Coronary artery (tissue), 2 donors: ENCODE measurements at places on chromosomes 4 and X.

DNA sequence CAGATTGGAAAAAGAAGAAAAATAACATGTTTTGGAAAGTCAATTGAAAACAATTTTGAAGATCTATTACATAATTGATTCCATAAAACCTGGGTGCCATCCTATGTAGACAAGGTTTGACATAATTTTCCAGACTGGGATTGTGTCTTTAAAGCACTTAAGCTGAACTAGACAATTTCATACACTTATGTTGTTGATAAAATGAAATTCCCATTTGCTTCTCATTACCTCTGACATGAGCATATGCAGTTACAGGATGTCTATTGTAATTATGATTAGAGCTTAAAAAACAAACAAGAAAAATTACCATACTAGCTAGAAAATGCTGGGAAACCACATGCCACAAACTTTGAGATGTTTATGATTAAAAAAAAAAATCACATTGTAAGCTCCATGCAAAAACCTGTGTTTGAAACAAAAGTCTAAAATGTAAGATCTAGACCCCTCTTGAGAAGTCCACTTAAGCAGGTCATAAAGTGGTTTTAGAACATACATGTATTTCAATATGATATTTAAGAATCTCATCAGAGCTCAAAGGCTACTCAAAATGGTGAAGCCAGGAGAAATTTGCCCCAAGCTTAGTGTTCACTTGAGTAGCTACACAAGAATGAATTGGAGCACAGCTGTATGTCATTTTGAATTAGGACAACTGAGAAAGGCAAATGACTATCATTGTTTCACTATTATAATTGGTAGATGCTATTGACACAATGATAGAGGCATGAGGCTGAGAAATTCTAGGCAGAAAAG, 181.1 kb upstream of the PABPC4L start:
- no peak for DNase-seq

DNA sequence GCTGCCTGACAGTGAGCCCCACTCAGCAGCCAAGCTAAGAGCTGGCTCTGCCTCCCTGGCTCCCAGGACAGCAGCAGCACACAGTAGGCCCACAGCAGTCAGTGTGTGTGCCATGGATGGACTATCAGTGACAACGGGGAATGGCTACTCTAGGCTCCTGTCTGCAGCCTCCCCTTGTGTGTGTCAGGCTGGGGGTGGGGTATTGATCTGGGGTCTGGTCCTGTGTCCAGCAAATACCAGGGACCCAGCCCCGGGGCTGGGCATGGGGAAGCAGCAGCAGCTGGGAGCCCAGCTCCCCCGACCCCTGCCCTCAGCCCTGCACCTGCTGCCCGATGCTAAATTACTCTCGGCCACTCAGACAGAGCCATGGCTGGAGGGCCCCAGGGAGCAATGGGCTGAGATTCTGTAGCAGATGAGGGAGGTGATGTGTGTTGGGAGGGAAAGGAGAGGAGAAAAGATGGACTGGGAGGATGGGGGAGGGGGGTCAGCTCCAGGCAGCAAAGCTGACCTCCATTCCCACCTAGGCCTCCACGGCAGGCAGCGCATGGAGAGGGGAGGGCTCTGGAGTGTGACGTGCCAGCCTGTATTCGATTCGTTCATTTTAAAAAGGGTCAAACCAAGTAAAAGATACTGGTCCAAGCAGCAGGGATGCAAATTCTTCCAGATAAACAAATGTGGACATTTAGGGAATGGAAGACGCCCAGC, 61.3 kb upstream of the CRMP1 start:
- DNase-seq, result peak; percentile 61

DNA sequence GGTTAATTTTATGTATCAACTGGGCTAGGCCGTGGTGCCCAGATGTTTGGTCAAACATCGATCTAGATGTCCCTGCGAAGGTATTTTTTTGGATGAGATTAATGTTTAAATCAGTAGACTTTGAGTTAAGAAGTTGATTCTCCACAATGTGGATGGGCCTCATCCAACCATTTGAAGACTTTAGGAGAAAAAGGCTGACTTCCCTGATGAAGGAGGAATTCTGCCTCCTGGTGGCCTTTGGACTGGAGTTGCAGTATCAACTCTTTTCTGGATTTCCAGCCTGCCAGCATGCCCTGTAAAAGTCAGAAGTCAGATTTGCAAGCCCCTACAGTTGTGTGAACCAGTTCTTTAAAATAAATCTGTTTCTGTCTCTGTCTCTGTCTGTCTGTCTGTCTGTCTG, 91.4 kb downstream of the STK32B start:
- no peak for DNase-seq

DNA sequence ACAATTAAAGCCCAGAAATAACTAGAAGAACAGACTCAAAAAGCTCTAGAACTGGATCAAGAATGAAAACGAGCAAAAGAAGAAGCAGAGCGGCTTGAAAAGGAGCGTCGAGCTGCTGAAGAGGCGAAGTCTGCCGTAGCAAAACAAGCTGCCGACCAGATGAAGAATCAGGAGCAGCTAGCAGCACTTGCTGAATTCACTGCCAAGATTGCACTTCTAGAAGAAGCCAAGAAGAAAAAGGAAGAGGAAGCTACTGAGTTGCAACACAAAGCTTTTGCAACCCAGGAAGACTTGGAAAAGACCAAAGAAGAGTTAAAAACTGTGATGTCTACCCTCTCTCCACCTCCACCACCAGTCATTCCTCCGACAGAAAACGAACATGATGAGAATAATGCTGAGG, 56.1 kb upstream of the PPP4R3C start:
- DNase-seq, result no peak

DNA sequence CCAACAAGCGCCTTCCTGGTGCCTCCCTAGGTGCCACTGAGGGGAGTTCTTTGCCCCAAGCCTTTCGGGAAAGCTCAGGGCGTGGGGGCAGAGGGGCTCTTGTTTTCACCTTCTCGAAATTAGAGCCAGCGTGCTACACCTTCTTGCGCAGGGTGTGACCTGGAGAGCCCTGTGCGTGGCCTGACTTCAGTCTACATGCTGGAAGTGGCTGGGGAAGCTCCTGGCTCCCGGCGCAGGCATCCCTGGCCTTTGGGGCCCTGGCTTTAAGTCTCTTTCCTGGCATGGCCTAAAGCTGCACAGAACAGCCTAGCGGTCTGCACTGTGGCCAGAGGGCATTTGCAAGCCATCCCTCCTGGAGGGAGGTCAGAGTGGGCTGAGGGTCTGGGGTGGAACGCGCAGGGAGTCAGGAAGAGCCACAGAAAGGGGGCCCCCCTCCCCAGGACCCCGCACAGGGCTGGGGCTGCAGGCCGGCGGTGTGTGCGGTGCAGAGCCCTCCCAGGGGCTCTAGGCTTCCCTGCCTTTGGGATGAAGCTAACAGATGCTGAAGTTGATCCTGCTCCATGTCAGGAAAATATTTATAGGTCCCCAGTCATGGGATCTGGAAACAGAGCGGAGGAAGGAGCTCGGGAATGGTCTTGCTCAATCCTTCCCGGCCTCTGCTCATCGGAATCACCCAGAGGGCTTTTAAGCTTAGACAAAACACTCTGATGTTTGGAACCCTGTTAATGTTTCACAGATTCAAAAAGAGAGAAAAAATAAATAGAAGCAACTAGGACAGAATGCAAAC, 781 bp upstream of the SPON2 start:
- peak; percentile 62 for DNase-seq

DNA sequence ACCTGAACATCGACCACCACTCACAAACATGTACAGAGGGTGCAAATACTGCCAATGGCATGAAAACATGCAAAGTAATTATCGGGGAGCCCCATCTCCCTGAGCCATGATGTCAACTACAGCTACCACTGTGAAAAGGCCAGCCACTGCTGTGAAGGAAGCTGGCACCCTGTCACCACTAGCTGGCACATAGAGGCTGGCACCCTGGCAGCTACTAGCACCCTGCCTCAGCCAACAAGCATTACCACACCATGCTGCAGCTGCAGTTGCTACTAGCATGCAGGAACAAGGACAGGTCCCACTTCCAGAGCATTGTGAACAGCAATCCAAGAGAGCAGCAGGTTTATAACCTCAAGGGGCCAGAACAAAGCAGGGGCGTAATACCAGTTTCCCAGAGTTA, 81.4 kb downstream of the PRR32 start:
- DNase-seq, result no peak

DNA sequence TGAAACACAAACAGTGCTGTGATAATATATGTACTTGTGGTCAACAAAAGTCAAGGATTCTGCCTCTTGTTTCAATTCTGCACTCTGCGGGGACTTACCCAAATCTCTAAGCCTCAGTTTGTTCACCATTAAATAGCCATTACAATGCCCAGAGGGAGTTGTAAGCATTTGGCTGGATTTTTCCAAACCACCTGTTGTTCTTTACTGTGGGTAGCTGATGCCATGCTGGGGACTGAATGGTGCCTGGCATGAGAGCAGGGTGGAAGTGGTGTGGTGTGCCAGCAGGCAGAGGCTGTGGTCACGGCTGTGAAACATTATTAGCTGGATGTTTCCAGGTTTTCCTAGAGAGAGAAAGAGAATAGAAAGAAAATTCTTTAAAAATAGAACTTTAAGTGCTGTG, 60.7 kb upstream of the PAK3 start:
- DNase-seq, result no peak

- no peak for DNase-seq
These were observed 900 bp downstream of the TRO start for GRCh38 chrX:54921427-54922021.

GRCh38 chr4:149896432-149896831, 80.8 kb upstream of the IQCM start:
- DNase-seq, result no peak

- DNase-seq, result no peak
These were observed 53.0 kb upstream of the SHISA3 start for GRCh38 chr4:42344309-42344708.

DNA sequence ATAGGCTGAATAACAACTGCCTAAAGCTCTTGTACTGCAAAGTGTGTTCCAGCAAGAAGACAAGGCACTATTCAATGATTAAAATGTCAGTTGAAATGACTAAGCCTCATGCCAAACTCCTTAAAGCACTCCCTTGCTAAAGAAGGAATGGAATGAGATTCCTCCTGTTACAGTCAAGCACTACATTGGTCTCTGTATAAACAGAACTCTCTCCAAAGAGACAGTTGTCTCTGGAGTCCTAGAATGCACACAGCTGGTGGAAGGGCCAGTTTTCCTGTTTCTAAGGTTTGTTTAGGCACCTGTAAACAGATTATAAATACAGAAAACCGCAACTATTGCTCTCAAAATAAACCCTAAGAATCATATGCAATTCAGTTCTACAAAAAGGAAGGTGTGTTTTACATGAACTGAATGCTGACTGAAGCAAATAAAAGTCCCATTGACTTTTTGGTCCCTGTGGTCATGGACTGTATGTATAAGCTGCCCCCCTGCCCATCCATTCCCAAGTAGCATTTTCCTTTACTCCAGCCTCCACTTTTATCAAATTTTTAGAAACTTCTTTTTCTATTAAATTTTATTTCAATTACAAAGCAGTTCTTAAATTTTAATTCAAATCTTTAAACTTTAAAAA, 47.0 kb downstream of the FAT1 start:
- no peak for DNase-seq

- DNase-seq, result no peak
These were observed 4.2 kb downstream of the MYOZ2 start for GRCh38 chr4:119139822-119140252.

- no peak for DNase-seq
These were observed 72.1 kb downstream of the DDIT4L start for GRCh38 chr4:100118181-100118580.

- no peak for DNase-seq
These were observed 1114.5 kb upstream of the LCORL start for GRCh38 chr4:19135895-19136633.

DNA sequence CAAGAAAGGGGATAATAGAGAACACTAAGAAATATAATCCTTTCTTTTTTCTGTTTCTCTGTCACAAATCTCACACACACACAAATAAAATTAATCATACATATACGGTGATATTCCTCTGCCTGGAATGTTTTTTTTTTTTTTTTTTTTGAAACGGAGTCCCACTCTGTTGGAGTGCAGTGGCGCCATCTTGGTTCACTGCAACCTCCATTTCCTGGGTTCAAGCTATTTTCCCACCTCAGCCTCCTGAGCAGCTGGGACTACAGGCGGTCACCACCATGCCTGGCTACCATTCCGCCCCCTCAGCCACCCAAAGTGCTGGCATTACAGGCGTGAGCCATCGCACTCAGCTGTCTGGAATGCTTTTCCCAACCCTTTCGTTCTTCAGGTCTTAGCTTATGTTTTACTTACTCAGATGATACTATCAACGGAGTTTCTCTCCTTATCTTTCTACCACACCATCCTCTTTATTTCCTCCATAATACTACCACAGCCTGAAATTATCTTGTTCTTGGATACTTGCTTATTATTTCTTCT, 69.3 kb downstream of the ANKRD17 start:
- DNase-seq, result no peak

DNA sequence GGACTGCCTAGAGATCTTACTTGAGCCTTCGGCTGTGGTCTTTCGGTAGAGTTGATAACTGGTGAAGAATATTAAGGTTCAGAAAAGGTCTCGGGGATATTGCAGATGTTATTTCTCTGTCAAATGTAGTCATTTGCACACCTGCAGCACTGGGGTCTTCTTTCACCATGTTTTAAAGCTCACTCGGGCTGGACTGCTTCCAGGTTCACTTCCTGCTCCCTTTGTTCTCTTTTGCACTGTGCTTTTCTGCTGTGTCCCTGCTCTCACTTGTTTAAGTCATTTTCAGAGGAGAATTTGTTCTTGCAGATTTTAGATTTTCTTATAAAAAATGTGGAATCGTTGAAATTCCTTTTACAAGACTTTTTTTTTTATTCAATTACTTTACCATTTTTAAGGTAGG, 68.5 kb downstream of the BMPR1B start:
- no peak for DNase-seq

DNA sequence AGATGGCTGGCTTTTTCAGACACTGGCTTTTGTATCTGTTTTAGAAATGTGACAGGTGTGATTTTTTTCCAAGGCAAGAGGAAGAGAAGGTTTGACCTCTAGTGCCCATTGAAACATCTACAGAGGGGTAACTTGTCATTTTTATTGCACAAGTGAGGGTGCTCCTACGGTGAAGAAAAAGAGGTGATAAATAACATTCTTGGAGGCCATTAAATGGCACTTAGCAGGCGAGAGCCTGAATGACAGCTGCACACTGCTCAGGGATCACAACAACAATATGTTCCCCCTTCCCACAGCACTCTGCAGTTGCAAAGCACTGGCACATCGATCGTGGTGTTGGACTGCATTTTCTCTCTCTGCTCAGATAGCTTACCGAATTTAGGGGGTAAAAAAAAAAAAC, 22.9 kb downstream of the FAM184B start:
- no peak for DNase-seq

GRCh38 chr4:159414305-159414704, 311.4 kb downstream of the RAPGEF2 start:
- no peak for DNase-seq

DNA sequence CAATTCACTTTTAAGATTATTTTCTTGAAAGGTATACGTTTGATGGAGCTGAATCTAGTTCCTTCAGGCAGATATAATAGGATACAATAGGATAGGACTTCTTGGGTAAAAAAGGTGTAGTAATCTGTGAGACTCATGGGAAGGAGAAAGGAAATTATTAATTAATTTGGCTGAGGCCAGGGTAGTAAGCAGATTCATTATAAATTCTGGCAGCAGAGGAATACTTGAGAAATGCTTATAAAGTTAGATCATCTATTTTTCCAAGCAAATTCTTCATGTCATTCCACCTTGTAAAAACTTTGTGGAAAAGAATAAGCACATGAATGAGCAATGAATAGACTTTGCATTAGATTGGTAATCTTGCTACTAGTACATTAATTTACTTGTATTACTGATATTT, 46.9 kb downstream of the GYPE start:
- no peak for DNase-seq
